ENCODE measurements at places on chromosomes 5 and 9. TPM values are rescaled to one million over a fixed set of nuclear protein-coding genes. Genes with fewer than 3 reads are reported as not detected.

Gene GPR107
- 63.5 TPM for total RNA-seq

GRCh38 chr5:74041913-74042312 lies 415.9 kb downstream of the ARHGEF28 start:
- no peak for DNase-seq

DNA sequence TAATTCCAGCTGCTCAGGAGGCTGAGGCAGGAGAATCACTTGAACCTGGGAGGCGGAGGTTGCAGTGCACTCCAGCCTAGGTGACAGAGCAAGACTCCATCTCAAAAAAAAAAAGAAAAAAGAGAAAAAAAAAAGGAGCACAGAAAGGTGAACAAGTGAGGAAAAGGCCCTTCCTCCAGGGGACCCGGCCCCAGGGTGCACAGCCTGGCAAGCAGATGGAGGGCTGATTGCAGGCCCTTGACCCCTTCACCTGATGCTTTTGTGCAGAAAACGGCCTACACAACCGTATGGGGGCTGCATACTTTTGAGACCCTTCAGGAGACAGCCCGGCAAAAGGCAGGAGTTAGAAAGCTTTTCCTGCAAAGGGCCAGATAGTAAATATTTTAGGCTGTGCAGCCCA lies 33.9 kb downstream of the HRH2 start:
- DNase-seq = no peak

Gene BTNL3
- 0.36 TPM for total RNA-seq

GRCh38 chr5:57956636-57957035 lies 474.0 kb upstream of the ACTBL2 start:
- no peak for DNase-seq

- no peak for DNase-seq
These were observed 41.5 kb downstream of the SPRY4 start for GRCh38 chr5:142283304-142283703.

- no peak for DNase-seq
These were observed 93.1 kb downstream of the PDE4D start for GRCh38 chr5:59800347-59800893.

DNA sequence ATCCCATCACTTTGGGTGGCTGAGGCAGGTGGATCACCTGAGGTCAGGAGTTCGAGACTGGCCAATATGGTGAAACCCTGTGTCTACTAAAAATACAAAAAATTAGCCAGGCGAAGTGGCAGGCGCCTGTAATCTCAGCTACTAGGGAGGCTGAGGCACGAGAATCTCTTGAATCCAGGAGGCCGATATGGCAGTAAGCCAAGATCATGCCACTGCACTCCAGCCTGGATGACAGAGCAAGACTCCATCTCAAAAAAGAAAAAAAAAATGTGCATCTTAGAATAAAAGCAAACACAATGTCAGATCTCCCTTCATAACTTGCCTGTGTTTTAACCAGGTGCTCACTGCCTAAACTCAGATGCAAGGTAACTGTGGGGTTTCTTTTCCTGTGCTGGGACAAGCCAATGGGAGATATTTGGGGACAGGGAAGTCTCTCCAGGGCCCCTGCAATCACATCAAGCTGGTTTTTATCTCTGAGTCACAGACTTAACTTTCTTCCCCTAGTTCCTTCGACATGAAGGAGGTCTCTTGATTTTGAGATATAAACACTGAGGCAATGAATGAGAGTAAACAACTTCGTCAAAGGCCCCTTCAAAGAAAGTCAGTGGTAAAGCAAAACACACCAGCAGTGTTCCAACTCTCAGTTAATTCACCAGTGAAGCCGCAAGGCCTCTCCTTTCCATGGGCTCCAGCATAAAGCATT lies 99.1 kb downstream of the SNX18 start:
- DNase-seq = no peak

DNA sequence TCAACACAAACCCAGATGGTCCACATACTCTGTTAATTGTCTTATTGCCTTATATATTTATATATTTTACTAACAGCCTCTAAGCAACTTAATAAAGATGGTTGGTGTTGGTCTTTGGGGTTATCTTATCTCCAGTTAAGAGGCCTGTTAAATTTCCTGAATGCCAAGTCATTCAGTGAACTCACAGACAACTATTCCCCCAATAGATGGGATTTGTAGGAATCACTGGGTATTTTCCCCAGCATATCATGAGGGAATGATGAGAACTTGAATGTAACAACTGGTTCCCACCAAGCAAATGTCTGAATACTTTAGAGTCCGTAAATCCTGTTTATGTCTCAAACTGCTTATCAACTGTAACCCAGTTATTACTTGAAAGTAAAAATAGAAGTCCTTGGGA lies 42.7 kb upstream of the RETREG1 start:
- no peak for DNase-seq

Gene POU5F2
- 0.64 TPM for total RNA-seq

DNA sequence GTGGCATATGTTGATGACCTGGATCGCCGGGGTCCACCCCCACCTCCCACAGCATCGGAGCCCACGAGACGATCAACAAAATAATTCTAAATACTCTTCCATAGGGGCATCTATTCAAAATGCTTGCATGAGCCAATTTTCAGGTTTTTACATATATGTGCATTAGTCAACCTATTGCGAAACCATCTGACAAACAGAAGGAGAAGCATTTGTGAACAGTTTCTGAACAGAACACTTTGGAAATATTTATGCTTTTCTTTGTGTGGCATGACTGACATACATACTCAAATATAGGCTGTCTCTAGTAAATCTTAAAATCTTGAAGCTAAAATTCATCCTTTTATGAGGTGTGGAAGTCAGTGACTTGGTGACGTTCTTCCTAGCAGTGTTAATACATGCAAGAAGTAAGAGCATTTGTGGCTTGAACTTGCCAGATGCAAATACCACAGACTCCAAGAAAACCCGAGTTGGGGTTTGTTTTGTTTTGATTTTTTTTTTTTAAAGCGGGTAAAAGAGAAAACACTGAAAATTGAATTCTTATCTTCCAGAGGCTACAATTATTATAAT lies 5.3 kb downstream of the GPR151 start:
- no peak for DNase-seq

DNA sequence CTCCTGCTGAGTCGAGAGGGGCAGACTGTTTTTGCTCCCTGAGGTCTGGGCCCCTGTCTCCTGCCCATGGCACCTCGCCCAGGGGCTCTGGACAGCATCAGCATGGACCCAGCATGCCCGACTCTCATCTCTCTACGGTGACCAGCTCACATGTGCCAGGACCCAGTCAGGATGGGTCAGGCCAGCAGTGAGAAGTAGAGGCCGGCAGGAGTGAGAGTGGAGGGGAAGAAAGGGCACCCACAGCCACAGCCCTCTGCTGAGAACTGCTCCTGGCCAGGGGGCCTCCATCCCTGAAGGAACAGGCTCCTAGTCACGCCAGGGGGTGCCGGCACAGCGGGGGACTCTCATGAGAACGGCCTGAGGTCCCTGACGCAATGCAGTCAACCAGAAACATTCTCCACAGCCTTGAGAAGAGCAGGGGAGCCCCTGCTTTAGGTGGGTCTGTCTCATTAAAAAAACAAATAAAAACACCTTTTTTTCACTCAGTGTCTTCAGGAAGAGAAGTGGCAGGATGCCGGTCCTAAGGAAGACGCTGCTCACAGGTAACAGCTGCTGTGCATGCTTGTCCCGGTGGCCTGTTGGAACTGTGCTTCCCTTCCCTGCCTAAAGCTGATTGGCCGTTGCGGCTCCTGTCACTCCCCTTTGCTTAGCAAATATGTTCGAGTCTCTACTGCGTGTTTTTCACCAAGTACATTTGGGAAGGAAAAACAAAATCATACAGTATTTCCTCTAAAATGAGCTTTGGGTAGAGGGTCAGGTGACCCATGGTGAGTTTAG lies 85.7 kb upstream of the FBXW11 start:
- DNase-seq = no peak

- DNase-seq = no peak
These were observed 111.6 kb downstream of the WNK2 start for GRCh38 chr9:93295456-93296076.

Gene HTR1A
- not detected for total RNA-seq

Gene RABL6
- 88.4 TPM for total RNA-seq

Gene LCN10
- not detected for total RNA-seq

Gene SLC6A3
- 0.10 TPM for total RNA-seq

GRCh38 chr9:22427226-22427880 lies 19.3 kb upstream of the DMRTA1 start:
- no peak for DNase-seq

DNA sequence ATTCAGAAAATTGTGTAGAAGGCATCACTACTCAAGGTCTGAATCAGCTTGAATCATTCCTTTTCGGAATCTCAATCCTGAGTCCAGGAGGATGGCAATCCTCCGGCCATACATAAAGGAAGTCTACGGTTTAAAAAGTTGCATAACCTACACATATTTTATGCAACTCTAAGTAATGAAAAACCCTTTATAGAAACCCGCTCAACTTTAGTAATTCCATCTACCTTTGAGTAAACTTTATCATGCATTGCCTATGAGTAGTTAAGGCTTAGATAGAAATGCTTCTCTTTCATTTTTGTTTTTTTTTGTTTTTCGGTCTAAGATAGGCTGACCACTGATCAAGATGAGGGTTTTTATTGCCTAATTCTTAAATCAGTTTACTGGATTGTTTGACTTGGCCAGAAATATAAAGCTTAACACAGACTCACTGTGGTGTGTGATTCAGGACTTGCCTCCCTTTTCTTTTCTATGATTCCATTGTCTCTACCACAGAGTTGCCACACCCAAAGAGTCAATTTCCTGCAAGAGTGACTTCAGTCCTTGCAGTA lies 85.0 kb downstream of the LURAP1L start:
- no peak for DNase-seq

DNA sequence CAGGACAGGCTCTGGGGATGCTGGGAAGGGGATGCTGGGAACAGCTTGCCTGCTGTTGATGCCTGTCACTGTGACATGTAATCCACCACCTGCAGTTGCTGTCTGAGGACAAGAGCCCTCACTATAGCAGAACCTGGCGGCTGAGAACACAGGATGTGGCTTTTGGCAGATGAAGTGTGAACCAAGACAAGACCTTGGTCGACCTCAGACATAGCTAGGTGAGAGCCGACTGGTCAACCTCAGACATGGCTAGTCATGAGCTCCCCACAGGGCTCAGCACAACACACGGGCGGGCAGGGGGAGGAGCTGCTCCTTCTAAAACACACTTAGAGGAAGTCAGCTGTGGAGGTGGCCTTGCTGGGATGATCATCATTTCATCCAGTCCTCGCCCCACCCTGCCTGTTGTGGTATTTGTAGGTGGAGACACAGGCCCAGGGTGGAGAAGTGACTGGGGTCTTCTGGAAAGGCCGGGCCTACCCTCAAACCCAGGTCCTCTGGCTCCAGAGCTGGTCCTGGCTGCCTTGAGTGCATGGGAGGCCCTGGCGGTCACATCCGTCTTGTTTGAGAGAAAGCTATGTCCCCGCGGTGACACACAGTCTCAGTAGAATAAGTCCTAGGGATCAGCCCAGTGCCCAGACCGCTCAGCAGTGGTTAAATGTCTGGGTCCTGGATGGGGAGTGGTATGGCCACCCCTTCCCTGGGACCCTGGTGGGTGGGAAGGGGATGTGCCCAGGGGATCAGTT lies 6.1 kb downstream of the SUSD3 start:
- DNase-seq = no peak

DNA sequence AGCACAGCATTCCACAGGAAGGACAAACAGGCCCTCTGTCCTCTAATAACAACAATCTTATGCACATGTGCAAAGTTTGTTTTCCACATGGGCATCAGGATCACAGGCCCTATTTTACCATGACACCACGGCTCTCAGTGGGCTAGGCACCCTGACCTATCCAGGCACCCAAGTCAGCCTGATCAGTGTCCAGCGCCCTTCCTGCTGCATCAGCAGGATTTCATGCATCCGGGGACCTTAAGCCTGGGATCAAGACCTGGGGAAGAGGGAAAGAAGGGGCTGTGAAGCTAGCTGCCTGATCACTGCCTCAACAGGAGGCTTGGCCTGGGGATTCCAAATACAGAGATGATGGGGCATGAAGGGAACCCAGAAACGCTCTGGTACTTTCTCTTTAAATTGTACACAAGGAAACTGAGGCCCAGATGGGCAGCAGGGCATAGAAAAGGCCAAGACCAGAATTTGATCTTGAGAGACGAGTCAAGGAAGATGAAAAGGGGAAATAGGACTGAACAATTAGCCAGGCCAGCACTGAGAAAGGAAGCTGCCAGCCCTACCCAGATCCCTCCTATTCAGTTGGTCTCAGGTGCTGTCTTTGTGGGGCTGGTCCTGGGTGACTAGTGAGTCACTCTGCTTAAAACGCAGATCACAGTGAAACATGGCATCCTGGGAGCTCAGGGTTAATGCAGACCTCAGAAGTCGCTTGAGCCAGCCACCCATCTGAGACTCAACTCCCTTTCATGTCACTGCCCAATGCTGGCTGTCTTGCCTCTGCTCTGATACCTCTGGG lies 57.9 kb downstream of the SHB start:
- no peak for DNase-seq

Gene EEIG1
- 27.3 TPM for total RNA-seq

DNA sequence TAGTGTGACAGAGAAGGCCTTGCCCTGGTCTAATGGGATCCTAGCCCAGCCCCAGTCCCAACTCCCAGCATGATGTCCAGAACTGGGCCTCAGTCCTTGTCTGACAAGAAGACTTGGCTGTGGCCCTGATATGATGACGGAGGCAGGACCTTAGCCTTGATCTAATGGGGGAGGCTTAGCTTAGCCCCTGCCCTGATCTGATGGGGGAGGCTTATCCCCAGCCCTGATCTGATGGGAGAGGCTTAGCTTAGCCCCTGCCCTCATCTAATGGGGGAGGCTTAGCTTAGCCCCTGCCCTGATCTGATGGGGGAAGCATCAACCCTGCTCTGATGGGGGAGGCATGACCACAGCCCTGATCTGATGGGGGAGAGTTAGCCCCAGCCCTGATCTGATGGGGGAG lies 3.7 kb downstream of the PKN3 start:
- no peak for DNase-seq

GRCh38 chr5:72507231-72507906 lies at the start of gene ZNF366:
TSS of gene ZNF366 (minus strand) at chr5:72507410. CDS start at chr5:72461496, 45,914 bp downstream.
- peak; percentile 8 for DNase-seq

Gene POLR1E
- 16.9 TPM for total RNA-seq

- DNase-seq = no peak
These were observed 453.4 kb upstream of the GRAMD2B start for GRCh38 chr5:125969814-125970171.

DNA sequence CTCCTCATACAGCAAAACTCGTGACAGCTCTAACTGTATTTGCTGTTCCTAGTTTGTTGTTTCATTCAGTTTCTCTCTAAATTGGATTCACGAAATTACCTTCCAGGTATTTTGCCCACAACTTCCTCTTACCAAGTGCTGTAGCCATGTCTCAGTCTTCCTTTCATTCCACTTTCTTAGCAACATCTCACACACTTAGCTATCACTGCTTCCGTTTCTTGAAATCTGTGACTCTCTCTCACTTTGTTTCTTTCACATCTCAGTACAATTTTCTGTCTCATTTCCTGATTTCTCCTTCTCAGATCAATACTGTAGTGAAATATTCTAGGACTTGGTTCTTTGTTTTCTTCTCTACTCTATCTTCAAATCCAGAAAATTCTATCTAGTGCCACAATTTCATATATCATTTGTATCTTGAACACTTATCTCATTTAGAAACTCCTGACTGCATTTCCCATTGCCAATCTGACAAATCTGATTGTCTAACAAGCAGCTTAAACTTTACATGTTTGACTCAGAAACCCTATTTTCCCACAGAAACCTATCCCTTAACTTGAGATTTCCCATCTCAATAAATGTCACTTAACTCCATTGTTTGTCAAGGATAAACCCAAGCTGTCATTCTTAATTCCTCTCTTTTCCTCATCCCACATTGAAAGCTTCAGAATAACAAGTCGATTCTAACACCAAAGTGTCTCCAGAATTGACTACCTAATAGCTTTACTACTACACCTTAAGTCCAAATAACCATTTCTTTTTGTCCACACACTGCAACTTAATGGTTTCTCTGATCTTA lies 303.1 kb downstream of the CDH12 start:
- DNase-seq = no peak

All from endothelial cell (in vitro differentiated cells).